ENCODE measurements at places on chromosomes 3 and 15. TPM values are rescaled to one million over a fixed set of nuclear protein-coding genes. Genes with fewer than 3 reads are reported as not detected.

FBXW12 gene
- polyA plus RNA-seq: not detected

ADGRG7 gene
- polyA plus RNA-seq: 1.2 TPM

PLSCR2 gene
- not detected for polyA plus RNA-seq

GOLGA8T gene
- polyA plus RNA-seq: 0.12 TPM
